ENCODE measurements at places on chromosomes 3 and 15.

GRCh38 chr3:184679056-184679816, 32.6 kb downstream of the MAGEF1 start:
- no peak for DNase-seq

DNA sequence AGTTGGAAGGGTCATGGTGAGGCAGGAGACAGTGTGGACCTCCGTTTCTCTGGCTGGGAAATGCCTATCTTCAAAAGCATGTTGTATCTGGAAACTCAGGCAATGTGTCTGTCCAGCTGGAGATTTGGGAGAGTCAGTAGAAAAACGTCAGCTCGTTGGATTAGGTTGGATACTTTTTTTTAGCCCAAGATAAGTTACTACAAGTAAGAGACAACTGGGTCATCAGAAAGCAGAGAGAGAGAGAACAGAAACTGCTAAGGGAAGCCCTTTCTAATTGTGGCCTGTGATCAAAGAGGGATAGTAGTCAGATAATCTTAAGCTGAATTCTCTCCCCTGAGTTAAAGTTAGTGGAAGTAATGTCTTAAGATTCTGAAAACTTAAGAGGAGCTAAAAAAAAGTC, 78.9 kb upstream of the ZNF280D start:
- no peak for DNase-seq

- no peak for DNase-seq
These were observed 4.8 kb downstream of the VWA5B2 start for GRCh38 chr3:184234224-184234623.

- no peak for DNase-seq
These were observed 36.4 kb downstream of the CFAP100 start for GRCh38 chr3:126431103-126431534.

DNA sequence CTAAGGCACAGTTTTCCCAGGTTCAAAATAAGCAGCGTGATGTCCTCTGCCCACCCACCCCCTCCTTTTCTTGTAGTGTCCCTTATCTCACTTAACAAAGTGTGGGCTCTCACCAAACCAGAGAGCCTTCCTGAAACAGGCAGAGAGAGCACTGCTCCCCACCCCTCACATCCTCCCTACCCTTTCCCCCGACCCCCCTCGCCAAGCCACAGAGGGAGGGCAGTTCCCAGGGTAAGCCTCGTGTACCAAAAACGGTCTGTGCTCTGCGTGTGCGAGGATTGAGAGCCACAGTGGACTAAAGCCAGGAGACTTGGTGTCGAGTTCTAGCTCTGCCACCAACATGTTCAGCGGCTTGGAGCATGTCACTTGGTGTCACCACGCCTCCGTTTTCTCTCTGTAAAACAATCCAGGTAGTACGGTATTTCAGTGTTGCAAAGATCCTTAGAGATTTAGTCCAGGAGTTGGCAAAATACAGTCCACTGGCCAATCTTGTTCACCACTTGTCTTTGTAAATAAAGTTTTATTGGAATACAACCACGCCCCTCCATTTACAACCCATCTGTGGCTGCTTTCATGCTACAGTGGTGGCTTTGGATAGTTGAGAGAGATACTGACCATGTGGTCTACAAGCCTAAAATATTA, 249.9 kb downstream of the OPA1 start:
- DNase-seq = no peak

DNA sequence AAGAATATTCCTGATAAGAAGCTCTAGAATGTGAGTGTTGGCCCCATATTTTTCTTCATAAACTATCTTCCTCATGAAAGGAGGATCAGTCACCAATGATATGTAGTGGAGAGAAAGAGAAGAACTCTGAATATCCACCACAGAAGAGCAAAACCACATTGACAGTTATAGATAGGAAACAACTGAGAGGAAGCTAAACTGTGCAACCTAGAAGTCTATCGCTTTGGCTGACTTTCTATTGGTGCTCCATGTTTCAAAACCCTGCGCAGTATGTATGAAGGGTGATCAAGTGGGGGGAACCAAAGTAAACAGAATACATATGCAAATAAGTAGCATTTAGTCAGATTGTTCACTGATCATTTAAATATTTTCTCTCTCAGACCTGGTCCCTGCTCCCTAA, 41.0 kb upstream of the ZNF280D start:
- no peak for DNase-seq

GRCh38 chr3:112096176-112096575, 10.0 kb downstream of the C3orf52 start:
- no peak for DNase-seq

DNA sequence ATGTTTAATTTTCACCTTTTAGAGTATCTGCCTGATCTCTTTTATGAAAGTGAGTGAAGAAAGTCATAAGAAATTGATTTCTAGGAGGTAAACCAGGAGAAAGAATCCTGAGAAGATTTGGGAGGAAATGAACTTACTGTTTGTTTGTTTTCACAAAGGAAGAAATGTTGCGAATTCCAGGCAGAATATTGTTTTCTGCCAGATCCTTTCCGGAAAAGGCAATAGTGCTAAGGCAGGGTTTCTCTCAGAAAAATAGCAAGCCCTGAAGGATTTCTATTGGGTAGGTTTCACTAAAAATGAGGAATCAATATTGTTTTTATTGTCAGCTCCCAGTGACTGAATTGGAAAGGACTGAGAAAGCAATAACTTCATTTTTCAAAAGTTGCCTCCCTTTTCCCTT, 85.7 kb upstream of the TGFBR2 start:
- DNase-seq = no peak

DNA sequence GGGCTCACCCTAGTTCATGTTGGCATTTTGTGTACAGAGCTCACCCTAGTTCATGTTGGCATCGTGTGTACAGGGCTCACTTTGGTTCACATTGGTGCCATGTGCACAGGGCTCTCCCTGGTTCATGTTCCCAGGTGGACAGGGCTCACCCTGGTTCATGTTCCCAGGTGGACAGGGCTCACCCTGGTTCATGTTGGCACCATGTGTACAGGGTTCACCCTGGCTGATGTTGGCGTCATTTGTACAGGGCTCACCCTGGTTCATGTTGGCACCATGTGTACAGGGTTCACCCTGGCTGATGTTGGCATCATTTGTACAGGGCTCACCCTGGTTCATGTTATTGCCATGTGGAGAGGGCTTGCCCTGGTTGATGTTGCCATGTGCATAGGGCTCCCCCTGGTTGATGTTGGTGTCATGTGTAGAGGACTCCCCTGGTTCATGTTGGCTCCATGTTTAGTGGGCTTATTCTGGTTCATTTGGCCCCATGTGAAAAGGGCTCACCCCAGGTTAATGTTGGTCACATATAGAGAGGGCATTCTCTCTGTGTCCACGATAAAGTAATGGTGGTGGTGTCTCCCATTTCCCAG, 31.7 kb upstream of the NR2C2 start:
- DNase-seq = no peak

DNA sequence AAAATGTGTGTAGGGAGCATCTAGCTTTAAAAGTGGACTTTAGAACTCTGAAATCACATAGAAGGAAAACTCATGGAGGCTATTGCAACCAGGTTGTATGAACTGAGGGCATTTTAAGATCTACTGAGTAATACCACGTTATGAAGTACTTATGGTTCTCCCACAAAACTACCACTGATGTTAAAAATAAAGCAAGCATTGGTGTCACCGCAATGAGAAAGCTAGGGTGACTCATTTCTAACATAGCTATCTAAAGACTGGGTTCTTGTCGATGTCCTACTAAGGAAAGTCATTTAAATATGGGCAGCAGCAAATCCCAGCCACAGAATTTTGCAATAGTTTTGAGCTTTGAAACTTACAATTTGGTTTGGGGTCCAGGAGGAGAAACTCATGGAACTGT, 584.8 kb downstream of the DIPK2A start:
- DNase-seq = no peak

DNA sequence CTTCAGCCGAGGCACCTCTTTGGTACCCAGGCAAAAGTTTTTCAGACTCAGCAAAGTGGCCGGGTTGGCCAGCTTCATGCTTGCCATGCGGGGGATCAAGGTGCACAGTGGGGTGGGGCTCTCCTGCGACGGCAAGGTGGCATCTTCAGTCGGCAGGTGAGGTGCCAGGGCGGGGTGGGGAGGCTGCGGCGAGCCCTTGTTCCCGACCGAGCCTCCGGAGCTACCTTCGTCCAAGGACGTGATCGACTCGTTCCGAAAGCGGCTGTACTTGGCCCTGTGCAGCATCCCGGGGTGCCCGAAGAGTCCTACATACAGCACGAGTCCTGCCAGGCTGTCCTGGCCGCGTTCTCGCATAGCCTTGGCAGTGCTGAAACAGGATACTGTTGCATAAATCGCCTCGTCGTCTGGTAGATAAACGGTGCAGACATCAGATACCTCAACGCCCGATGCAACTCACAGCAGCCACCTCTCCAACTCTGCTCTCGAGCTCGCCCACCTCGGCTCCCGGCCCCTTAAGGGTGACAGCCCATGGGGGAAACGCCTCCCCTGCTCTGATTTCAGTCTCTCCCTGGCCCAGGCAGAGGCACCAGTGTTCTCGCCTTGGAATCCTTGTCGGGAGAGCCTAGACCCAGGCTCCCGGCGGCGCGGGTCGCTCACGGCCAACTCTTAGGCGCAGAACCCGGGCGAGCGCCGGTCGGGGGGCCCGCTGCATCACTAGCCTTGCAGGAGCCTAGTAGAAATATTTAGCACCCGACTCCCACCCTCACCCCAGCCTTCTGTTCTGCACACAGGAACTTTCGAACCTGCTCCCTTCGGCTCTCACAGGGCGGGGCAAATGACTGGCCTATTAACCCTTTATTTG, 826 bp downstream of the SHC4 start:
- DNase-seq = no peak

DNA sequence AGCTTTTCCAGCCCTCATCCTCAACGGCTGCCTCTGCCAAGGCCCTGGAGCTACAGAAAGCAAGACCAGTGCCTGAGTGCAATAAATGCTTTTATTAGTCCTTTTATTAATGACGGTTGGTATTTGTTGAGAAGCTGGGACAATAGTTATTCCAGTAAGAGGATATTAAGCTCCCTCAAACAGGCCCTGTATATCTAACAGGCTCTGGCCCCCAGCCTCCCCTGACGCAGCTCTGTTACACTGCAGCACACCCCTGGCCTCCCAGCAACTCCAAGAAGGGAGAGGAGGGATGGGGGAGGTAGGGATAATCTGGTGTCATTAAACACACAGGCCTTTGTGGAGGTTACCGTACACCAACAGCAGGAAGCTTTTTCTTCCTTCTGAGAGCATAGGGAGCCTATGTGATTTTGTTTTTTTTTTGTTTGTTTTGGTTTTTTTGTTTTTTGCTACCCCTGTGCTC, 30.8 kb upstream of the MAGEF1 start:
- no peak for DNase-seq

DNA sequence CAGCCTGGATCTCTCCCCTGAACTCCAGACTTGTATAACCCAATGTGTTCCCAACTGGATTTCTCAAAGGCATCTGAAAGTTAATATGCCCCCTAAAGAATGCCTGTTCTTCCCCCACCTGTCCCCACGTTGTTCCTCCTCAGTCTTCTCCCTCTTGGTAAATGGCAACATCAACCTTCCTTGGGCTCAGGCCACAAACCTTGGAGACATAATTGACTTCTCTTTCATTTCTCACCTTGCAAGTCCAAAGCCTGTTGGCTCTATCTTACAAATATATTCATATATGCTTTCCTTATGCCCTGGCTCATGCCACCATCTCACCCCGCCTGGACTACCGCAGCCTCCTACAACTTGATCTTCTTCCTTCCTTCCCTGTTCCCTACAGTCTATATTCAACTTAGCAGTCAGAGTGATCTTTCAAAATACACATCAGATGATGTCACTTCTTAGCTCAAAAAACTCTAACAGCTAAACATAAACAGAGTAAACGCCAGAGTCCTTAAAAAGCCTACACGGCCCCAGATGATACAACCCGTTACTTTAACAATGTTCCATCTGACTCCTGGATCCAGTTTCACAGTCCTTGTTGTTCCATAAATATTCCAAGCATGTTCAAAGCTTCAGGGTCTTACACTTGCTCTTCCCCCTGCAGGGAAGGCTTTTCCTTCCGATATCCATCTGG, 66.2 kb downstream of the ETV5 start:
- no peak for DNase-seq

DNA sequence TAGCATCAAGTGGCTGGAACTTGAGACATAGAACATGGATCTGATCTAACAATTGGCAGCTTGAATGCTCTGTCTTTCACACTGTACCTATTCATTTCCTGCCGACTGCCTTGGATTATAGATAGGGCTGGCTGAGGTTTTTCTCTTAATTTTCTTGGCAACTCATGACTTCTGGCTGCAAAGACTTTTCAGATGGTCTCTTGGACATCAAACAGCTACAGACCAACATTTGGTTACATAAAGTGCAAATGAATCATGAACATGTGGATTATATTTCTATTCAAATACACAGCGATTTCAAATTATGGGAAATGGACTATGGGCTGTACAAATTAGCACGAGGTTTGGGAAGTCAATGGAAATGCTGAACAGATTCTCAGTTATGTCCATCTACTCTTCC, 26.2 kb upstream of the IL16 start:
- no peak for DNase-seq

GRCh38 chr3:115208066-115208750, 61.1 kb upstream of the ZBTB20 start:
- DNase-seq = no peak

DNA sequence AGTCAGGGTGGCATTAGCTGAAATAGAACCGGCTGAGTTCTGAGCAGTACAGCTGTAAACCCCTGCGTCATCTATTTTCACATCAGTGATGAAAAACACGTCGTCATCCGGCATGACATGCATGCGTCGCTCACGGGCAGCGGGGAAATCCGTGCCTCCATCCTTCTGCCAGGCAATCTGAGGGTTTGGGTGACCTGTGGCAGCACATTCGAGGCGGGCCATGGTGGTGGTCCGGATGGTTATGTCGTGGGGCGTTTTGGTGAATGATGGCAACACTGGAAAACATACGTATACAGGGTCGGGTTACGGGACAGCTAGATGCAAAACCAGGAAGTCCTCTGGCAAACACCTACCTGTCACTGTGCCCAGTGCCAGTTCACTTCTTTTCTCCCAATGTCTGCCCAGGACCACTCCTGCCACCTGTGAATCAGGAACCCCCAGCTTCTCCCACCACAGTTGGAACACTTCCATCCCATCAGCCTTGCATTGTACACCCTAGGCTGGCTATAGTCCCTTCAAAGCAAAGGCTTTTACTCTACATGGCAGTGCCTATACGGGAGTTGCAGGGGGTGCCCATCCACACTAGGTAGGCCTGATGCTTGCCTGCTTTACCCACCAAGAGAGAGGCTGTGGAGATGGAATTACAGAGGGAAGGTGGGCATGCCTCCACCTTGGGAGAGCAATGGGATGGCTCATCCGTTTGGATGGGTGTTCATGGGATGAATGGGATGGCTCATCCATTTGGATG, 116.7 kb downstream of the LRIG1 start:
- no peak for DNase-seq

GRCh38 chr15:99167201-99167600, 62.3 kb downstream of the SYNM start:
- DNase-seq = no peak
